Adipocyte (in vitro differentiated cells): ENCODE measurements at places on chromosomes 2 and 18.
A peak's percentile ranks its signal among the peaks of the same experiment; 100 is the strongest.

GRCh38 chr2:159557437-159558034 is 58.8 kb downstream of the BAZ2B start:
- DNase-seq: no peak

DNA sequence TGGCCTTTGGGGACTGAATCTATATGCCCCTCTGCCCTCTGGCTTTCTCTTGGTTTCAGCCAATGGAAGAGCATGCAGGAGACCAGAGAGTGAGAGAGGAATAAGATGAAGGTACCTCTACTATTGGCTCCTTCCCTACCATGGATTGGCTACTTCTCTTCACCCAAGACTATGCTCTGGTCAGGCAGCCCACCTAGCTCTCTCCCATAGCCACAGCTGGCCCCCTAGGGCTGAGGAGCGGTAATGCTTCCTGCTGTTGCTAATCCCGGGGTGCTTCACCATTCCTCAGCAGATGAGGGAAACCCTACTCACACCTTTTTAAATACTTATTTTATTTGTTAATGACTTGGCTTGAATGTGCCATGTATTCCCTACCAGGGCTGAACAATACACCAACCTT is 142.4 kb downstream of the MREG start:
- peak; percentile 21 for DNase-seq

- DNase-seq: no peak
These were observed 32.0 kb downstream of the CDH19 start for GRCh38 chr18:66571845-66572244.

DNA sequence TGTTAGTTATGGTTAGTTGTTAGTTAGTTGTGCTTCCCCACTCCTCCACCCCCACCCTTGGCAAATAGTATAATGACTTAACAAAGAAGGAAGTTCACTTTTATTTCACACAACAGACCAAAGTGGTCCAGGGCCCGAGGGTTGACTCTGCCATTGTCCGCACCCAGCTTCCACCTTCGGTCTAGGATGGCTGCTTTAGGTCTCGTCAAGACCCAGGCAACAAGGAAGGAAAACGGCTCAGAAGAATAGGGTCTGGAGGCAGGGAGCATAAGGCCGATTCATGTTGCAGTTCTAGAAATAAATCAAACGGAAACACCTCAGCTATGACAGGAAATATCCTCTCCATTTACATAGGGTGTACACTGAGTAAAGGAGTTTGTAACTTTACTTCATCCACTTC is 206.0 kb upstream of the CXCR4 start:
- DNase-seq: no peak
